ENCODE measurements at places on chromosomes 2 and 18.

DNA sequence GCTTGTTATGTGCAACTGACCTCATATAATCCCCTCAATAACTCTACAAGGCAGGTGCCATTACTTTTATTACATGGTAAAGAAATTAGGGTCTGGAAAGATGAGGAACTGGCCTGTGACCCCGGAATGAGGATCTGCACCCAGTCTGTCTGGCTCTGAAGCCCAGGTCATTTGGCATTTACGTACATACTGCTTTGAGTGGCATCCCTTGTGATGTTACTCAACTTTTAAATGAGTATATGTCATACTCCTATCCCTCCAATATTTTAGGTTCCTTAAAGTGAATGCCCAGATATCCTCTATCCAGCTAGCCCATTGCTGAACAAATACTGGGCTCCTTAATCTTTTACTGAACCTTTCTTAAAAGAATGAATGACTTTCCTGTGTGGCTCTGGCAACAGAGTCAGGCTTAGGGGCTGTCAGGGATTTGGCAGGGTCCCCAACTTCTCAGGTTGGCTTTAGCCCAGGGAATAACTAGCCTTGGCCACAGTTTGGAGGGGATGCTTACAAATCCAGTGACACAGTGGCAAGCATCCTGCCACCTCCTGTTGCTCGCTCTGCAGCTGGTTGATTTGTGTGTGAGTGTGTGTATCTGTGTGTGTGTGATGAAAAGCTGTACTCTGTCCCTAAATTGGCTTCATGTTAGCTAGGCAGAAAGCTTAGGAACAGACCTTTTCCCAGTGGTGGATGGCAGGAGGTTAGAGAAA, 3.4 kb upstream of the CXCR4 start:
- no peak for DNase-seq

- DNase-seq, result peak; percentile 35
These were observed 138.5 kb downstream of the ARHGAP28 start for GRCh38 chr18:6868033-6868432.

- DNase-seq, result no peak
These were observed 191.9 kb downstream of the LOXHD1 start for GRCh38 chr18:46464926-46465655.

GRCh38 chr2:58376592-58376991, 135.5 kb upstream of the FANCL start:
- DNase-seq, result no peak

DNA sequence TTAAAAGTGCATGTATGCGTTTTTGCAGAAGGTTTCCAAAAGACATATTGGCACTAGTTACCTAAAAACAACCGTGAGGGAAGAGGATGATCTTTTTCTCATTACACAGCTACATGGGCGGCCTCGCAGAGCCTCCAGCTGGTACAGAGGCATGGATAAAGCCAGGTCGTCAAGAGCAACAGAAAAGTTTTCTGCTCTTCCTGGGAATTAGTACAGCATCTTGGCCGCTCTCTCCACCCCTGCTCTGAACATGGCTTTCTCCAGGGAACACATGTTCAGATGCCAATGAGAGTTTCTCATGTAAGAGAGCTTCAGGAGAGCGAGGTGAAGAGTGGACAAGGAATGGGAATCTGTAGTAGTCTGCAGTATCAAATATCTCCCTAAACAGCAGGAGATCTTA, 108.4 kb downstream of the ZEB2 start:
- DNase-seq, result no peak

DNA sequence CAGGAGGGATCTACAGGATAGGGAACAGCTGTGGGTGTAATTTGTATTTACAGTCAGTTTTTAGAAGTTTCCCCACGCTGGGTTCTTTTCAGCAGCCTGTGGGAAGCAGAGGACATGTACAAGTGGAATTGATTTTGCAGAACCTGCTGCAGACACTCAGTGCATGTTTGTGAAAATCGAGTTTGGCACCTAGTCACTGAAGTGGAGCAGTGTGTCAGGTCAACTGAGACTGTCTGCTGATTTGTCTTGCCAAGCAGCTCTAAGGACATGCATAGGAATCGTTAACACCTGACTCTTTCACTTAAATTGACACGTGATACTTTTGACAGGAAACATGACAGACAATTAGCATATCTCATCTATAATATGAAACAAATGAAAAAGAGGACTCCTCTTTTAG, 416.6 kb downstream of the TMX3 start:
- no peak for DNase-seq

DNA sequence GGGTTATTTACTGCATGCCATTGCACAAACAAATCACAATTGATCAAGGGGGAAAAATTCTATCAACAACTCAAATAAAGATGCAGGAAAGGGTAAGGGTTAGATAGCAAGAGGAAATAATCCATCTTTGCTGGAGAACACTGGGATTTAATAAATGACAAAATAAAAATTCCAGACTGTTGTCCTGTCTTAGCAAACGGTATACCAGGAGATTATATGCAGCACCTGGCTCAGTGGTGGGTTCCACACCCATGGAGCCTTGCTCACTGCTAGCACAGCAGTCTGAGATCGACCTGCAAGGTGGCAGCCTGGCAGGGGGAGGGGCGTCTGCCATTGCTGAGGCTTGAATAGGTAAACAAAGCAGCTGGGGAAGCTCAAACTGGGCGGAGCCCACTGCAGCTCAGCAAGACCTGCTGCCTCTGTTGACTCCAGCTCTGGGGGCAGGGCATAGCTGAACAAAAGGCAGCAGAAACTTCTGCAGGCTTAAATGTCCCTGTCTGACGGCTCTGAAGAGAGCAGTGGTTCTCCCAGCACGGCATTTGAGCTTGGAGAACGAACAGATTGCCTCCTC, 296.5 kb upstream of the THSD7B start:
- peak; percentile 36 for DNase-seq

GRCh38 chr2:104861351-104862057, 7.6 kb downstream of the POU3F3 start:
- no peak for DNase-seq

- no peak for DNase-seq
These were observed 77.6 kb downstream of the AFF3 start for GRCh38 chr2:100064592-100065428.

DNA sequence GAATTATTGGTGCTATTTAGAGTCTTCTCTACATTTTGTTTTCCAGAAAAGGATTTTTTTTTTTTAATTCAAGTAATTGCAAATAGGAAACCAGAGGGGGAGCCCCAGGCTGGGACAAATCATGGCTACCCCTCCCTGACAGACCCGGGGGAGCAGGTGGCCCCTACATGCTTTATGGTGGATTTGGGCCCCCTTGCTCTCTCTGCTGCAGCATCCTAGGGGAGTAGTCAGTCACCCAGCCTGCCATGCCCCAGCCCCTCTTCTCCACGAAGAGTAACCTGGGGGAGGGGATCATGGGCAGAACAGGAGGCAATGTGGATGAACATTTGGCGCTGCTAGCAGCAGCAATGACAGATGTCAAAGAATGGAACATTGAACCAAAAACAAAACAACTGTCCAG, 4.6 kb downstream of the C2orf81 start:
- DNase-seq, result no peak

GRCh38 chr2:188244383-188244782, 47.3 kb upstream of the GULP1 start:
- DNase-seq, result no peak

GRCh38 chr2:48504647-48505327, 25.2 kb upstream of the STON1 start:
- DNase-seq, result no peak

- DNase-seq, result no peak
These were observed 2.7 kb upstream of the HNMT start for GRCh38 chr2:137961602-137962001.

GRCh38 chr2:110994250-110994961, 126.3 kb upstream of the BCL2L11 start:
- DNase-seq, result no peak

DNA sequence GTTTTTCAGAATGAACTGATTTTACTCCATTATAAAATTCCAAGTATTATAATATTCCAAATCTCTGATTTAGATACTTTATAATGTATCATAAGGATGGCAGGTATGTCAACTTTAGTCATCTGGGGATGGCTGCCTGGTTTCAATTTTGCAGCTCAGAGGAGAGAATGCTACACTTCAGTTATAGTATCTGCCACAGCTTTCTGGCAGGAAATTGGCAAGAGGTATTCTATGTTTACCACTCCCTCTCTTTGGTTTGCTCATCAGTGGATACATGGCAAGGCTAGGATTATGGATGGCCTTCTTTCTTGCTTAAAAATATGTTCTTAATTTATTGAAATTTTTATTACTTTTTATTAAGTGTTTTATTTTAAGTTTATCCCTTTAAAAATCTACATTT, 67.0 kb upstream of the TNFRSF11A start:
- no peak for DNase-seq
